SK-N-SH (cell line): ENCODE measurements at places on chromosomes 12 and 14. TPM values are rescaled to one million over a fixed set of nuclear protein-coding genes. Genes with fewer than 3 reads are reported as not detected.

DNA sequence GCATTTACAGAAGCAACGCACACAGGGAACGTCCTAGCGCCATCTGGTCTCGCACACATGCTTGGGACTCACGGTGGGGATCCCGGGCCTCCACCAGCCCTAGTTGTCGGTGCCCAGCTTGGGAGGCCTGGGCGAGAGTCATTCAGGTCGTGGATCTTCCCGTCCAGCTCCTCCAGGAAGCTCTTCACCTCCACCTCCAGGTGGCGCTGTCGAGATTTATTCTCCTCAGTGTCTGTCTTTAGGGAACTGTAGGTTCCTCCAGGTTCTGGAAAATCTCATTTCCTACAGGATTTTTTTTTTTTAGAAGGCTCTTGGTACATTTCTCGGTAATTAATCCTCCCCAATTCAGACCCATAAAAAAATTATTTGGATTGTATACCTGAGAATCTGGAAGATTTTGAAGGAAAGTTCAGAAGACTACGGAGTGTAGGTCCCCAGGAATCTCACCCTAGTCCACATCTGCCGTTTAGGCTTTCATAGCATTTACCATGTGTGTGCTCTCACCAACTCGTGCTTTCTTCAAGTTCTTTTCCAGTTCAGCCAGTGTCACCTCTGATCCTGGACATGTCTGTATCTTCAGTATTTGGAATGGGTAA, 910.0 kb downstream of the TMEM121 start:
- DNase-seq = no peak
- no peaks in the 10 kb centered on the region for H3K4me1 ChIP-seq
- no peaks in the 10 kb centered on the region for H3K36me3 ChIP-seq

- no peak for DNase-seq
- no peak overlapping the region for H3K27ac ChIP-seq
- no peaks in the 10 kb centered on the region for H3K4me1 ChIP-seq
- H3K4me3 ChIP-seq = no peak overlapping the region
- H3K36me3 ChIP-seq = no peaks in the 10 kb centered on the region
Measured at GRCh38 chr12:63129927-63130326, 21.1 kb downstream of the AVPR1A start.

DNA sequence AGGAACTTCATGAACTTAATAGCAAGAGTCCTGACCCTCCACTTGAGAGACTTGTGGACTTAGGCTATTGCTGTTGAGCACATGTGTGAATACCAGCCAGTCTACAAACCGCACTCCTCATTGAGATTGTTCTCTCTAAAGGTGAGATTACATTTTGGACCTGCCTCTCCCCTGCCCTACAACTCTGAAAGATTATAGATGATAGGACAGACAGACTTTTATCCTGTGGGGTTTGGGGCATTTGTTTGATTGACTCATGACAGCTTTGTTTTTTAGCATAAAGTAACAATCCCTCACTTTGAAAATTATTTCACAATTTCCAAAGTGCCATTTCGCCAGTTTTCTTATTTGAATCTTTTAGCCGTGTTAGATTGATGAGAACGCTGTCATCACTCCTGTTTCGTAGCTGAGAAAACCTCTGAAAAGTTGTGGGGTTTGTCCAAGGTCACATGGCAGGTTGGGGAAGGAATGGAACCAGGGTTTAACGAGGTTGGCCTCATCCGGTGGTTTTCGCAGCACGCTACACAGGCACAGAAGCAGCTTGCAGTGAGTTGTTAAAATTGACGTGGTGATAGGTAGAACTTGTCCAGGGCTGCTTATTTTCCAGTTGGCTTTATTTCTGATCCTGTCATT, 836 bp downstream of the EVL start:
- no peaks in the 10 kb centered on the region for H3K27me3 ChIP-seq
- no peak overlapping the region for H3K27ac ChIP-seq
- no peak overlapping the region for H3K4me3 ChIP-seq
- no peaks in the 10 kb centered on the region for H3K36me3 ChIP-seq

DNA sequence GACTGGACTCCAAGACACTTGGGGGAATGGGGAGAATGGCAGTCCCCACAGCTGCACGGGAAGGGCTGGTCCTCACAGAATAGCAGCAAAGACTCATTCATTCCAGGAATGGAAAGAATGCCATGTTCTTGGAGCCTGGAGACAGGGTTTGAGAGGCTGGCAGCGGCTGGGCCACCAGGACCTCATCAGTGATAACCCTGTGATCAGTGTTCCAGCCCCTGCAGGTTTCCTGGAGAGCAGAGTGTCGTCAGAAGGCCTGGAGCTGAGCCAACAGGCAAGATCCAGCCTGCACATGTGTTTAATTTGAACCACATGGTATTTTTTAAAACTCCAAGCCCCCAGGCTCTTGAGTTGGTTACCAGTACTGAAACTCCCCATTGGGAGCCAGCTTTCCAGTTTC, 11.3 kb downstream of the BDKRB1 start:
- peak overlapping the region; percentile 53; the same call in 1 of the 2 replicates for H3K27ac ChIP-seq
- H3K4me3 ChIP-seq = no peak overlapping the region
- H3K27me3 ChIP-seq = no peaks in the 10 kb centered on the region

- no peaks in the 10 kb centered on the region for H3K4me1 ChIP-seq
- no peak overlapping the region for H3K4me3 ChIP-seq
- no peak for DNase-seq
- no peak overlapping the region for H3K27ac ChIP-seq
Measured at GRCh38 chr12:67394550-67394949, 125.4 kb downstream of the CAND1 start.

- no peaks in the 10 kb centered on the region for H3K27me3 ChIP-seq
- H3K4me3 ChIP-seq = no peak overlapping the region
- no peaks in the 10 kb centered on the region for H3K4me1 ChIP-seq
- no peak overlapping the region for H3K27ac ChIP-seq
- DNase-seq = no peak
- no peaks in the 10 kb centered on the region for H3K36me3 ChIP-seq
Measured at GRCh38 chr12:92402415-92402814, 256.8 kb upstream of the BTG1 start.

DNA sequence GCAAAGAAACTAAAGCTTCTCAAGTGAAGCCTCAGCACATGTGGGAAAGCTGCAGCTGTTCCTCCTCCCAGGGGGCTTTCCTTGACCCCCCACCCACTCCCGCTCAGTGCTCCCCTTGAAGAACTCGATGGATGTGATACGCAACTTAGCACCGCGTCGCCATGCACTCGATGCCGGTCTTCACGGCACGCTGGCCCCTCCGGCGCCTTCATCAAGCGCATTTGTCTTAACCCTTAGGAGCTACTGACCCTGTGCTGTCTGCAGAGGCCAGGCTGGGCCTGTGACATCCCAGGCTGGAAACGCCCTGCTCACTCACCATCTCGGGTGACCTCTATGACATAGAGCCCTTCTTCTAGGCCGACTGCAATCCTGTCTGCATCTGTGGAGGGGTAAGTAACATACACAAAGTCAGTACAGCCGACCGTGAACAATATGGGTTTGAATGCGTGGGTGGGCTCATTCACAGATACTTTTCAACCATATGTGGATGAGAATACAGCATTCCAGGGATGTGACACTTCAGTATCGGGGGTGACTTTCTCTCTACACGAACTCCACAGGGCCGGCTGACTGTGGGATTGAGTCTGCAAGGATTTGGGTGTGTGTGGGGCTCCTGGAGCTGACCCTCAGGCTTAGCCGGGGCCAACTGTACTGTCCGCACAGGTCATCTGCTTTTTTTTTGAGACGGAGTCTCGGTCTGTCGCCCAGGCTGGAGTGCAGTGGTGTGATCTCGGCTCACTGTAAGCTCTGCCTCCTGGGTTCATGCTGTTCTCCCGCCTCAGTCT, 23.1 kb downstream of the AMN start:
- H3K4me1 ChIP-seq = peaks cover 4% of the 10 kb centered on the region; the same call in 1 of the 2 replicates
- H3K4me3 ChIP-seq = no peak overlapping the region
- H3K27me3 ChIP-seq = no peaks in the 10 kb centered on the region
- H3K27ac ChIP-seq = no peak overlapping the region
- no peak for DNase-seq

- H3K27me3 ChIP-seq = no peaks in the 10 kb centered on the region
- no peak overlapping the region for H3K4me3 ChIP-seq
- no peaks in the 10 kb centered on the region for H3K36me3 ChIP-seq
- no peak for DNase-seq
- no peak overlapping the region for H3K27ac ChIP-seq
Measured at GRCh38 chr14:67984274-67984673, 164.7 kb downstream of the RAD51B start.

- H3K27me3 ChIP-seq = no peaks in the 10 kb centered on the region
- peaks cover 16% of the 10 kb centered on the region for H3K4me1 ChIP-seq
- no peaks in the 10 kb centered on the region for H3K36me3 ChIP-seq
- H3K27ac ChIP-seq = no peak overlapping the region
- H3K4me3 ChIP-seq = no peak overlapping the region
Measured at GRCh38 chr12:122197612-122197966, 5.9 kb upstream of the B3GNT4 start.

DNA sequence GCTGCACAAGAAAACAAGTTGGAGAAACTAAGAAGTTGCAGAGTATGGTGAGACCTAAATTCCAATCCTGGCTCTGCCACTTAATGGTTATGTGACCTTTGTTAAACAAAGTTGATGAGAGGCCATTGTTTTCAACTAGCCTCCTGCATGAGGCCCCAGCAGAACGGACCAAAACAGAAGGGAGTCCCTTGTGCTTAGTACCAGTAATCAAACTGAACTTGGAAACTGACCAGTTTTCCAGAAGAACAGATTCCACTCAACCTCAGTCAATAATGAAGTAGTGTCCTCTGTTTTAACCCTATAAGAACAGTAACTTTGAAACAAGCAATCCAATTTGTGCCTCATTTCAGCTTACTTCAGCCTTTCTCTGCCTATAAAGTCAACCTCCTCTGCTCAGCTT, 69.9 kb downstream of the C12orf56 start:
- no peaks in the 10 kb centered on the region for H3K36me3 ChIP-seq
- H3K27ac ChIP-seq = no peak overlapping the region
- DNase-seq = no peak
- H3K4me1 ChIP-seq = no peaks in the 10 kb centered on the region

DNA sequence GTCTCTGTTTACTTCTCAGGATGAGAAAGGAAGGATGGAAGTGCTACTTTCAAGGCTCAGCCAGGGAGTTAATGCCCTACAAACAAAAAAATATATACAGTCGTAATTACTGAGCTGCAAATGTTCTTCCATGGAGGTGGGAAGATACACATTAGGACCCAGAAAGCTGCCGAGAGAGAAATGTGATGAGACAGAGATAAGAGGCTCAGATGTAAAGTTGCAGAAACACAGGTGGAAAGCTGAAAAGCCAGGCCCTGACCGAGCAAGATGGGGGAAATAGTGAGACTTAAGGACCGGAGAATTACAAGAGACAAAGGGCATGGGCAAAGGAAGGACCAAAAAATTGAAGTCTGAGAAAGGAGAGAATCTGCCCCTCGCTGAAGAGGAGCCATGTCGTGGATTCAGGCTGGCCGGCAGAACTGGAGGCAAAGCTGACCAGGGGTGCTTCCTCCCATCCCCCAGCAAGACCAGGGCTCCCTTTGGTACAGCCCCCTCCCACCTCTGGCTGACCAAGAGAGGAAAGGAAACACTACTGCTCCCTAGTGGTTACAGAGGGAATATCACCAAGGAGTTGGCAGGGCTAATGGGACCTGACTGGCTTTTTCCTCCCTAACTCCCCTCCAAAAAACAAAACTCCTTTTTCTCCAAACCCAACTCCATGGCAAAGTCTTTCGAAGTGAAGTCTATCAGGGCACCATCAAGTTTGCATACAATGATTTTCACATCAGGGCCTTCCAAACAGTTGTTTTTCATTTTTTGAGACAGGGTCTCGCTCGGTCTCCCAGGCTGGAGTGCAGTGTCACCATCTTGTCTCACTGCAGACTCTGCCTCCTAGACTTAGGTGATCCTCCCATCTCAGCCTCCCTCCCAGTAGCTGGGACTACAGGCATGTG, 12.1 kb downstream of the ZFHX2 start:
- H3K4me3 ChIP-seq = no peak overlapping the region
- no peaks in the 10 kb centered on the region for H3K27me3 ChIP-seq
- no peaks in the 10 kb centered on the region for H3K36me3 ChIP-seq
- DNase-seq = peak; percentile 92
- 0 out of 2 replicates have a peak, but pooled peaks cover 4% of the 10 kb centered on the region for H3K4me1 ChIP-seq

- DNase-seq = no peak
- H3K36me3 ChIP-seq = no peaks in the 10 kb centered on the region
- H3K4me1 ChIP-seq = no peaks in the 10 kb centered on the region
- H3K4me3 ChIP-seq = no peak overlapping the region
Measured at GRCh38 chr12:78483767-78484315, 380.7 kb upstream of the SYT1 start.

GRCh38 chr12:41468756-41469155, 280.6 kb downstream of the PDZRN4 start:
- no peak overlapping the region for H3K27ac ChIP-seq
- no peak for DNase-seq
- no peaks in the 10 kb centered on the region for H3K27me3 ChIP-seq
- H3K4me3 ChIP-seq = no peak overlapping the region
- no peaks in the 10 kb centered on the region for H3K36me3 ChIP-seq
- H3K4me1 ChIP-seq = no peaks in the 10 kb centered on the region; the same call in none of the 2 replicates

- H3K36me3 ChIP-seq = no peaks in the 10 kb centered on the region
- H3K27me3 ChIP-seq = no peaks in the 10 kb centered on the region
- H3K4me3 ChIP-seq = peak overlapping the region; percentile 81
- no peak overlapping the region for H3K27ac ChIP-seq
- H3K4me1 ChIP-seq = peaks cover 11% of the 10 kb centered on the region; the same call in 1 of the 2 replicates
Measured at GRCh38 chr14:94174604-94175010, 485 bp downstream of the PPP4R4 start.

DNA sequence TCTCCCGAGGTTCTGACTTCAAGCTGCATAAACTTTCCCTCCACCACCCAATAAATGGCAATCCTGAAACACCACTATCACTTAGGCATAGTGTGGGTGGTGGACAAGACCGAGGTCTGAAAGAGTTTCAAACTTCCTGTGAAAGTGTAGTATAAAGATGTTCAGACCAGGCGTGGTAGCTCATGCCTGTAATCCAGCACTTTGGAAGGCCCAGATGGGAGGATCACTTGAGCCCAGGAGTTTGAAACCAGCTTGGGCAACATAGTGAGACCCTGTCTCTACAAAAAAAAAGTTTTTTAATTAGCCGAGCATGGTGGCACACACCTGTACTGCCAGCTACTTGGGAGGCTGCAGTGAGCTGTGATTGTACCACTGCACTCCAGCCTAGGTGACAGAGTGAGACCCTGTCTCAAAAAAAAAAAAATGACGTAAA, 61.9 kb downstream of the CCDC92 start:
- H3K4me1 ChIP-seq = peaks cover 6% of the 10 kb centered on the region; the same call in 1 of the 2 replicates
- no peak overlapping the region for H3K4me3 ChIP-seq
- DNase-seq = no peak
- H3K36me3 ChIP-seq = no peaks in the 10 kb centered on the region
- no peak overlapping the region for H3K27ac ChIP-seq
- H3K27me3 ChIP-seq = no peaks in the 10 kb centered on the region

The TAS2R7 gene
- polyA plus RNA-seq = not detected in 2 replicates

The HDAC7 gene
- 32.7 and 51.0 TPM in 2 replicates for polyA plus RNA-seq

The SLC25A21 gene
- polyA plus RNA-seq = not detected in 2 replicates
